KG1 (cell line): ENCODE measurements at places on chromosomes 4 and X.

- no peak for DNase-seq
Measured at GRCh38 chr4:6319530-6320150, 50.0 kb downstream of the WFS1 start.

- DNase-seq, result no peak
Measured at GRCh38 chr4:40562681-40563080, 67.0 kb downstream of the RBM47 start.

- no peak for DNase-seq
Measured at GRCh38 chr4:149055624-149056023, 613.4 kb upstream of the NR3C2 start.

- no peak for DNase-seq
Measured at GRCh38 chr4:181281451-181281850, 961.8 kb upstream of the TENM3 start.

GRCh38 chr4:16011173-16011572, 48.2 kb upstream of the FGFBP2 start:
- no peak for DNase-seq

- no peak for DNase-seq
Measured at GRCh38 chr4:180059216-180059881, 2183.9 kb upstream of the TENM3 start.

- no peak for DNase-seq
Measured at GRCh38 chr4:98113012-98113411, 30.3 kb downstream of the STPG2 start.
